ENCODE measurements at places on chromosomes 5 and 9.
A peak's percentile ranks its signal among the peaks of the same experiment; 100 is the strongest.

GRCh38 chr5:67431191-67431590, 234.6 kb upstream of the CD180 start:
- no peak for DNase-seq

GRCh38 chr9:137920753-137921152, 43.2 kb downstream of the CACNA1B start:
- DNase-seq, result no peak

GRCh38 chr5:170427672-170428236, 38.6 kb upstream of the KCNMB1 start:
- DNase-seq, result peak; percentile 81

DNA sequence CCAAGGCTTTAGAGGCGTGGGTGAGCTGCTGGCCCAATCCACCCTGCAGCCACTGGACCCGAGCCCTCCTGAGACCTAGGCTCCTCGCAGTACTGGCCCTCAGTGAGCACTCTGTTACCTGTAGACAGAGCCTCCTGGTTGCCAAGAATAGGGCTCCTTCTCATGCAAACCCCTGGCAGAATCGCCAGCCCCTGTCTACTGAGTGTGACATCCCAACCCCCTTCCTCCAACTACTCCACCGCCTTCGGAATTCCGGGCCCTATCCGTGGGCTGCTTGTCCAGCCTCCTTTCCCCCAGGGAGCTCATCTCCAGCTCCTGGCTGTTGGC, 23.8 kb upstream of the COL5A1 start:
- DNase-seq, result peak; percentile 16

DNA sequence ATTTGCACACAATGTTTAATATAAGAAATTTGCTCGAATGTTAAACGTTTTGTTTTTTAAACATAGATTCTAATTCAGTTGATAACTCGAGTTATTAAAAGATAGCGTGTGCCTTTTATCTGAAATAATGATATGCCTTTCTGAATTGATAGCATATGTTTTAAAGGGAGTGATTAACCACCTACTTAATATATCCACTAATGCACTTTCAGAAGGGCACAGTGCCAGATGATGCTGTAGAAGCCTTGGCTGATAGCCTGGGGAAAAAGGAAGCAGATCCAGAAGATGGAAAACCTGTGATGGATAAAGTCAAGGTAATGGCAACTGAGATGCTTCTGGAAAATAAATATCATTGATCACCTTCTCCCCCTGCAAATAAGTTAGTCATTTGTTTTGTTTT, 53.9 kb downstream of the ERAP1 start:
- DNase-seq, result no peak

GRCh38 chr5:89444088-89444487, 561.1 kb upstream of the MEF2C start:
- no peak for DNase-seq

- DNase-seq, result peak; percentile 89
These were observed 923 bp upstream of the PLK2 start for GRCh38 chr5:58460732-58461286.

- DNase-seq, result no peak
These were observed 31.5 kb downstream of the CCDC171 start for GRCh38 chr9:15584379-15584778.

DNA sequence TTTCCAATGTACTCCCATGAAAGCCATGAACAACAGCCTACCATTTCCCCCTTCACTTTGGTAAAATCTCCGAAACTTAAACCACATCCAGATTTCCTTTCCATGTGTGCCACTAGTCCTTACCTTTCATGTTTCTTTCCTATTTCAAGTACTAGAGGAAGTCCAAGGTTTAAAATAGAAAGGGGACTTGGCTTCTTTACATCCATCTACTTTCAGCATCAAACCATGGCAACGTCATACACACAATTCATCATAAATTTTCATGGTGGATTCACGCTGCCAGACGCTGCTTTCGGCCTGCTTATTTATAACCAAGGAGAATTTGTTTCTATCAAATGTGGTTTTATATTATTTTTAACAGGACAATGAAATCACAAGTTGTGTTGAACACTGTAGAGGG, 58.7 kb upstream of the ZNF622 start:
- DNase-seq, result no peak

- DNase-seq, result no peak
These were observed 63.2 kb downstream of the LRSAM1 start for GRCh38 chr9:127514468-127514867.

- DNase-seq, result peak; percentile 85
These were observed 595 bp upstream of the GRHPR start for GRCh38 chr9:37421914-37422288.

- DNase-seq, result no peak
These were observed 28.4 kb upstream of the FAM120A start for GRCh38 chr9:93422977-93423616.

DNA sequence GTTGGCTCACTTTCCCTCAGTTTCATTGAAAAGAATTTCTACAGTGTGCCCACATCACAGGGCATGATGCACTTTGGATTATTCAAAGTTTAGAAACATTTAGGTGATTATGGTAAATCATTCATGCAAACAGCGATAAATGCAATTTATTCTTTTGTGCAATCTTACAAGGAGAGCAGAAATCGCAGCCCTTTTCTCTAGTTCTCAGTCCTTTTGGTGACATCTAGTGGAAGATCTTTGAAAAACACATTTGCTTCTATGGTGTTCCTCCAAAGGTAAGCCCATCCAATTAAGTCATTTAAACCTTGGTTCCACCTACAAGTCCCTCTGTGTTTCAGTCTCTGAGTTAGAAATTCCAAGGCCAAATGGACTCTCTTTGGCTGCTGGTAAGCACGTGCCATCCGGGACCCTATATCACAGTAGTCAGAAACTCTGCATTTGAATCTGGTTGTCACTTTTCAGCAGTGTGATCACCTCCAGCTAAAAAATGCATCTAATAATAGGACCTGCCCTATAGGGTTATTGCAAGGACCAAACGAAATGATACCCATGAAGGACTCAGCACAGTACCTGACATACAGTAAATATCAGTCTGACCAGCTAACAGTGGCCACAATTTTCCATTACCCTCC, 66.4 kb downstream of the MACROH2A1 start:
- DNase-seq, result no peak

DNA sequence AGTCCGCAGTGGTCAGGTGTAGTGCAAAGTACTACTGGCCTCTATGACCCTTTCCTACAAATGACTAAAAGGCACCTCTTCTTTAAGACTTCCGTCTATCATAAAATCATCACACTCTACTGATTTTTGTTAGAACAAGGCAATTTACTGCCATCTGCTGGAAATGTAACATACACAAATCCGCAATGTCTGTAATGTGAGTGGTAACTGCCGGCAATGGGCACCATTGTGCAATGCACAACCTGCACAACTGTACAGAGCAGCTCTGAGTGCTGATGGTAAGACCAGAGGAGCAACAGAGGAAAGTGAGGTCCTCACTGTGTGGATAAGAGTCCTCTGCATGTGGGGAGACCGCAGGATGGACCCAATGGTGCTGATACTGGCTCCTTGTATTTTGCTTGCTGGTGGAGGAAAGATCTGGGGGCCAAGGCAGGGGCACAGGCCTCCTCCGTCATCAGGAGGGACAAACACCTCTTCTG, 103.7 kb downstream of the ATPSCKMT start:
- no peak for DNase-seq

Measured in posterior cingulate gyrus (tissue), 11 donors.